Activated CD4-positive, alpha-beta T cell treated with anti-CD3 and anti-CD28 coated beads for 36 hours (primary cell): ENCODE measurements at places on chromosomes 5 and 9. TPM values are rescaled to one million over a fixed set of nuclear protein-coding genes. Genes with fewer than 3 reads are reported as not detected.

DNA sequence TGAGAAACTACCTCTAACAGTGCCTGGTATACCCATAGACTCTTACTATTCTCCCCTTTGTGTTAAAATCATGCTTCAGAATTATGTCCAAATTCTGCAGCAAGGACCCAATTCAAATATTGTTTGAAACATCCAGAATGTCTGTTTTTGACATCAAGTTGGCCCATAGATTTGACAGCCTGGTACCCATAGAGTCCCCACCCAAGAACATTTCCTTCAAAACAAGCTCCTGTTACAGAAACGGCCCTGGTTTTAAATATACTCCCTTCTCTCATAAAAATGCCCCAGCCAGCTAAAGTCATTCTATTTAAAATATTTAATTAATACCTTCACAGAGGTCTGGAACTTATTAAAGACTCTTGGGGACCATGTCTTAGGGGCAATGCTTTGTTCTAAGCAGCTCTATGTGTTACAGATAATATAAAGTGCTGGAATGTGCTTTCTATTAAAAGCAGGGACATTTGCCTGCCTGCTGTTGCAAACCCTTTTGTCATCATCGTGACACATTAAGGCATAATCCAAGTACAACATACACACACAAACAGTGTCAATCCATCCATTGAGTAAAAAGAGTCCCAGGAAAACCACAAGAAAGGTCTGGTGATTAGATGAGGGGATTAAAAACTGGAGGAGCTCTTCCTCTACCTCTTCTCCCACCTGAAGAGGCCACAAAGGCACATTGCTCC is 321.7 kb downstream of the MLLT3 start:
- DNase-seq: no peak
- peak overlapping the region; percentile 44 for H3K27ac ChIP-seq
- no peak overlapping the region for H3K4me3 ChIP-seq
- H3K4me1 ChIP-seq: peaks cover 24% of the 10 kb centered on the region

DNA sequence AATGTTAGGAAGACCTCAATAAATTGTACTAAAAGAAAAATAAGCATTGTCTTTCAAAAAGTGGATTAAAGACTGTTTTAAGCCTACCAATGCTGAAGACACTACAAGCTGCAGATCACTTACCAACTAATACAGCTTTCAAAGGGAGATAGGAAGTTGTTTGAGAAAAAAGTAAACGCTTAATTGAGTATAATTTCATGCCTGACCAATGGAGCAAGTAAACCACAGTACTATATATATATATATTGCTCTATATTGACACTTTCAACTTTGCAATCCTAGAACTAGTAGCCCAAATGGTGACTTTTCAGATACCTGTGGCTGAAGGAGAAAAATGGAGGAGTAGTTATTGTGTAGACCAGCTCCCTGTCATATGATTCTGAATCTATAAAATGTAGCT is 85.7 kb downstream of the FREM1 start:
- H3K36me3 ChIP-seq: no peaks in the 10 kb centered on the region
- H3K4me3 ChIP-seq: no peak overlapping the region
- no peaks in the 10 kb centered on the region for H3K4me1 ChIP-seq
- no peak overlapping the region for H3K27ac ChIP-seq
- no peak for DNase-seq
- H3K27me3 ChIP-seq: peaks cover 7% of the 10 kb centered on the region

PCDHGA4 gene
- total RNA-seq: 0.11 TPM

DNA sequence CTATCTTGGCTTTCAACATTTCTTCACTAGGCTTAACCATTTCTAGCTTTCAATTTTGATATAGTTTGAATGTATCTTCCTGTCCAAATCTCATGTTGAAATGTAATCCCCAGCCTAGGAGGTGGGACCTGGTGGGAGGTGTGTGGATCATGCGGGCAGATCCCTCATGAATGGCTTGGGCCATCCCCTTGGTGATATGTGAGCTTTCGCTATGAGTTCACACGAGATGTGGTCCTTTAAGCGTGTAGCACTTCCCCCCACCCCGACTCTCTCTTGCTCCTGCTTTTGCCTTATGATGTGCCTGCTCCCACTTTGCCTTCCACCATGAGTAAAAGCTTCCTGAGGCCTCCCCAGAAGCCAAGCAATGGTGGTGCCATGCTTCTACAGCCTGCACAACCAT is 40.6 kb downstream of the PHAX start:
- H3K4me3 ChIP-seq: no peak overlapping the region
- no peaks in the 10 kb centered on the region for H3K4me1 ChIP-seq
- no peak for DNase-seq
- peaks cover 4% of the 10 kb centered on the region for H3K36me3 ChIP-seq

DNA sequence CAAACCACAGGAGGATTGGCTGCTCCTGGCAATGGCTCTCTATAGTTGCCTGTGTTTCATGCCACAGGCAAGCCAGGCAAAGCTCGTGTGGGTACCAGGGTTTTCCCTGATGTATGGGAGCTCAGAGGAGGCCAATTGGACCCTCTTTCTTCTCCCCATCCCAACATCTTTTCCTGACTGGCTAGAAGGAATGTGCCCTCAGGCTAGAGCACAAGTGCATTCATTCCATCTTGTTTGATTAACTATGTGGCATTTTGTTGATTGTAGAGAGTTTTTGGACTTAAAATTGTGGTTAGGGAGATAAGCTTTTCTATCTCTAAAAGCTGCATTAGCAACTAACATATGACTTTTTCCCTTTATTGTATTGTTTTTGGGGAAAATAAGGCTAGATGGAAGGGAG is 561.3 kb downstream of the PSAT1 start:
- no peak overlapping the region for H3K27ac ChIP-seq
- no peaks in the 10 kb centered on the region for H3K36me3 ChIP-seq
- no peaks in the 10 kb centered on the region for H3K27me3 ChIP-seq

- H3K27ac ChIP-seq: no peak overlapping the region
- no peaks in the 10 kb centered on the region for H3K27me3 ChIP-seq
- no peak for DNase-seq
- no peaks in the 10 kb centered on the region for H3K4me1 ChIP-seq
- no peak overlapping the region for H3K4me3 ChIP-seq
Observed at GRCh38 chr9:29078063-29078666, 1504.9 kb upstream of the C9orf72 start.

DNA sequence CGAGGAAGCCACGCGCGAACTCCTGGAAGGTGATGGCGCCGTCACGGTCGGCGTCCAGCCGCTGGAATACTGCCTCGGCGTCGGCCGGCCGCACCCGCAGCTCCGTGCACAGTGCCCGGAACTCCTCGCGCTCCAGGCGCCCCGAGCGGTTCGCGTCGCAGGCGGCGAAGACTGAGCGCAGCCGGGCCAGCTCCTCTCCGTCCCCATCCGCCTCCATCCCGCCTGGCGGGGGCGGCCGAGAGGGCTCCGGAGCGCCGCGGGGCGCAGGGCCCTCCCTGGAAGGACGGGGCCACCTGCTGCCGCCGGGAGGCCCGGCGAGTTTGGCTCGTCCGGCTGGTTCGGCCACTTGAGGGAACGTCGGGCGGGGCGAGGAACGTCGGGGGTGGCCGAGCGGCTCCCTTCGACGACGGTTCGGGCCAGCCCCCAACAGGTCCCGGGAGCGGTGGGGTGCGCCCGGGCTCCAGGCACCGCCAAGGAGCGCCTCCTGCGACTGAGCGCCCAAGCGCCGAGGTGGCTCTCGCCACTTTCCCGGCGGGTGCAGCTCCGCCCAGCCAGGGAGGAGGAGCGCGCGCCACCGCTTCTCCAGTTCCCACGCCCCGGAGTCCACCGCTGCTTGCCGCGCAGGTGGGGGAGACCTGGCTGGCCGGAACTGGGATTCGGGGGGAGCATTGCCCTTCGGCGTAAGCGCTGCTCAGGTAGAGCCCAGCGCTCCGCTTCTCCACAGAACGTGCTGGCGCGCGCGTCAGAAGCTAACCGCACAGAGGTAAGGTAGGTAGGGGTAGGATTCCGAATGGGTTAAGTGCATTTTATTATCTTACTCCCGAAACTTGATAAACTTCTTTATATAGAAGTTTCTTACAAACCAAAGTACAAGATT is at the start of gene RASEF:
TSS of gene RASEF (minus strand) at position 492 of the 877 bp plus-strand sequence. CDS start at position 217, 275 bp downstream.
- H3K27me3 ChIP-seq: peaks cover 40% of the 10 kb centered on the region
- H3K4me1 ChIP-seq: no peaks in the 10 kb centered on the region
- DNase-seq: no peak
- no peak within 1 kb of the TSS for H3K4me3 ChIP-seq

DNA sequence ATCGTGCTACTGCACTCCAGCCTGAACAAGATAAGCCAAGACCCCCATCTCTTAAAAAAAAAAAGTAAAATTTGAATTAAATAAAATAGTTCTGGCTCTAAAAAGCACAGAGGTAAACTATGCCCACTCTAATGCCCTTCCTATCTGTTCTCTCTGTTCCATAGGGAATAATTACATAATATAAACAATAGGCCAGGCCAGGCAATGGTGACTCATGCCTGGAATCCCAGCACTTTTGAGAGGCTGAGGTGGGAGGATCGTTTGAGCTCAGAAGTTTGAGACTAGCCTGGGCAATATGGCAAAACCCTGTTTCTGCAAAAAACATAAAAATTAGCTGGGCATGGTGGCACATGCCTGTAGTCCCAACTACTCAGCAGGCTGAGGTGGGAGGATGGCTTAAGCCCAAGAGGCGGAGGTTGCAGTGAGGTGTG is 47.4 kb downstream of the MYO10 start:
- H3K27me3 ChIP-seq: no peaks in the 10 kb centered on the region
- H3K36me3 ChIP-seq: no peaks in the 10 kb centered on the region
- DNase-seq: no peak
- H3K4me1 ChIP-seq: no peaks in the 10 kb centered on the region

DNA sequence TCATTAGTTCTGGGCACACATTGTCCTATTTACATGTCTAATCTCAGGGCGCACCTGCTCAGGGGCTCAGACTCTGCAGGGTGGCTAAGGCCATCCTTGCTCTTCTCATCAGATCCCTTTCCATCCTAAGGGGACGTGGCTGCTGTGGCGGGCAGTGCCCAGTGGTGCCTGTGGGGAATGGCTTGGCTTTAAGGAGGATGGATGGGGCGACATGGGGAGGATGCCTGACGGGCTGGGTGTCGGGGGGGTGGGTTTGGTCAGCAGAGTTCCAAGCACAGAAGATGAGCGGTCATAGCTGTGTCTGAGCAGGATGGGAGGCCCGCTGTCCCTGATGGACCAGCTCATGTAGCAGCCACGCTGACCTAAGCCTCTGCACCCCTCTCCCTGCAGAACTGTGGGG is 40.9 kb upstream of the SUSD3 start:
- H3K4me1 ChIP-seq: peaks cover 27% of the 10 kb centered on the region
- H3K4me3 ChIP-seq: no peak overlapping the region
- no peak for DNase-seq
- H3K27me3 ChIP-seq: no peaks in the 10 kb centered on the region
- H3K27ac ChIP-seq: no peak overlapping the region
- peaks cover 56% of the 10 kb centered on the region for H3K36me3 ChIP-seq

SPRY4 gene
- 0.93 TPM for total RNA-seq

DNA sequence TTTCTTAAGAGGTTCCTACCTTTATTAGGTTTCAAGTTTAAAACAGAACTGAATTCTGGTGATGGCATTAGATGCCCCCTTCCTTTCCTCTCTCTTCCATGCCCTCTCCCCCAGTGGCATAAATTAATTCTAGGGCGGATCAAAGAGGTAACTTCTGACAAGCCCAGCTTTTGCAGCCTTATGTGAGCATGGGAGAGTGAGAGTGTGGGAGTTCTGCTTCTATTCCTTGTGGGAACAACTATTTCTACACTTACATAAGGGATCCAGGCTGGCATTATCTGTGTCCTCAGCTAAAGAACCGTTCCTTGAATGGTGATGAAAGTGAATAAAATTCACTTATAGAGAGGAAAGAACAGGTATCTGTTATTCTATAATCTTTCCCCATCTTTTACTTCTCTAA is 437.6 kb downstream of the KIF4B start:
- no peaks in the 10 kb centered on the region for H3K4me1 ChIP-seq
- H3K4me3 ChIP-seq: no peak overlapping the region
- no peaks in the 10 kb centered on the region for H3K36me3 ChIP-seq

DNA sequence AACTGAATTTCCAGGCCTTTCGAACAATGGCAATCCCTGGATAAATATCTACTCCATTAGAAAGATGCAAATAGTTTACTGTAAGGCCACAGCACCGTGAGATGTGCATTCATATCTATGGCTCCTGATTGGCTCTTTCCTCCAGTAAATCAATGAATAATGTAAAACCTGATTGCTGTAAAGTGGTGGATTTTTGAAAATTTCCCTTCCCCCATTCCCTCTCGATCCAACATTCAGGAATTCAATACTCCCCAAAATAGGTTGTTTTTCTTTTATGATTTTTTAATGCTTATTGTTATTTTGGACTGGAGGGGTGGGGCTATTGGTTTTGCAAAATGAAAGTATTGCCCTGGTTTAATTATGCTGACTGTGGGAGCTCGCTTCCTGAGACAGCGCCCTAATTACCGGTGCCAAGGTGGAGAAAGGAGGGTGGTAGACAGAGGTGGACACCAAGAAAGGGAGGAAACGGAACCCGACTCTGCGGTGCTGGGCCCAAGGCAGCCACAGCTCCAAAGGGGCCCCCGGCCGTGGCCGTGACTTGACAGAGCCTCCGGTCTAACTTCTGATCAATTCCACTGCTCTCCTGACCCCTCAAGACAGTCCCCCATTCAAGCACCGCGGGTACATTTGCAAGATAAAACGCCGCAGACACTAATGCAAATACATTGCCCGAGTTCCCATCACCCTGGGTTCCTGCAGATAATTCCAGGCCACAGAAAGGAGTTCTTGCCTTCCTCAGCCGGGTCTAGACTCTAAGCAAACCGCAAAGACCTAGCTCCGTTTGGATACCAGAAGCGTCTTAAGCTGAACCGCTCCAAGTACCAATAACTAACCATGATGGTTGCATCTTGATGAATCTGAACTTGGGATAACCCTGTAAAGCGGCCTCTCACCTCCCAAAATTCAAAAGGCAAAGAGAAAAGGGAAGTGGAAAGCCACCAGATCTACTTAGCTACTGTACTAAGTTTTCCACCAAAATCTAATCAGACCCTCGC is 211.2 kb downstream of the MEF2C start:
- no peak for DNase-seq
- no peak overlapping the region for H3K27ac ChIP-seq
